ENCODE measurements at places on chromosomes 1 and 21. TPM values are rescaled to one million over a fixed set of nuclear protein-coding genes. Genes with fewer than 3 reads are reported as not detected.

- DNase-seq: no peak
- H3K27ac ChIP-seq: no peak overlapping the region
- no peaks in the 10 kb centered on the region for H3K36me3 ChIP-seq
- H3K27me3 ChIP-seq: no peaks in the 10 kb centered on the region
- no peak overlapping the region for H3K4me3 ChIP-seq
Observed at GRCh38 chr1:22598736-22599135, 35.4 kb downstream of the EPHA8 start.

- no peaks in the 10 kb centered on the region for H3K36me3 ChIP-seq
- H3K4me1 ChIP-seq: no peaks in the 10 kb centered on the region
Observed at GRCh38 chr21:27769763-27770162, 802.9 kb upstream of the ADAMTS5 start.

- no peaks in the 10 kb centered on the region for H3K27me3 ChIP-seq
- peaks cover 21% of the 10 kb centered on the region for H3K36me3 ChIP-seq
- peaks cover 10% of the 10 kb centered on the region for H3K4me1 ChIP-seq
- no peak within 1 kb of the TSS for H3K27ac ChIP-seq
Observed at GRCh38 chr1:11847667-11848372, at the start of gene NPPA. Gene NPPA, minus strand, starts transcription at chr1:11847783. Its CDS starts 99 bp downstream, at chr1:11847684.

GRCh38 chr1:201653883-201654282, 115.0 kb downstream of the NAV1 start:
- H3K27me3 ChIP-seq: no peaks in the 10 kb centered on the region
- no peak for DNase-seq
- no peaks in the 10 kb centered on the region for H3K36me3 ChIP-seq

- H3K36me3 ChIP-seq: peaks cover 8% of the 10 kb centered on the region
- no peaks in the 10 kb centered on the region for H3K4me1 ChIP-seq
- no peak overlapping the region for H3K4me3 ChIP-seq
- no peak for DNase-seq
- H3K27me3 ChIP-seq: no peaks in the 10 kb centered on the region
- no peak overlapping the region for H3K27ac ChIP-seq
Observed at GRCh38 chr1:247173431-247173830, 1.6 kb upstream of the ZNF124 start.

DNA sequence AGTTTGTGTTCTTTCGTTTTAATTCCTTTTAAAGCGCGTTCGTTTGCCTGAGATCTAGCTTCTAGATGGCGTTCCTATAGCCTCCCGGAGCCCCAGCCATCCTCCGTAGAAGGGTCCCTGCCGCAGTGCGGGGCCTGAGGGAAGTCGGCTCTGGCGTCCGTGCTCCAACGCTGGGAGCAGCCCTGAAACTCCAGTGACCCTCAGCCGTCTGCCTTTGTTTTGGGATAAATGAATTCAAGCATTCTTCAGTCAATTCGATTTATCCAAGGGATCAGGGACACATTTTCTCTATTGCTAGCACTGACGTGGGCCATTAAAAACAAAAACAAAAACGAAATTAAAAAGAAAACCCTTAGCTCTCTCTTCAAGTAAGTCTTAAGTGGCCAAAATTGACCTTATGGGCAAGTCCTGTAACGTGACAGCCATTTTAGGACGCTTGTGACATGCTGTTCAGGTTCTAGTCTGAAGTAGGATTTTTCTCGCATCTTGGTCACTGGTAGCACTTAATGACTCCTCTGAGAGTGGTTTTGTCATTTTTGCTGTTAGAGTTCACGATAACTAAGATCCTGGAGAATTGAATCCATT, 742 bp upstream of the HSPA13 start:
- H3K27ac ChIP-seq: peak overlapping the region; percentile 40
- DNase-seq: peak; percentile 73
- H3K27me3 ChIP-seq: no peaks in the 10 kb centered on the region
- H3K36me3 ChIP-seq: peaks cover 16% of the 10 kb centered on the region
- H3K4me1 ChIP-seq: peaks cover 37% of the 10 kb centered on the region
- H3K4me3 ChIP-seq: peak overlapping the region; percentile 81

GRCh38 chr21:38503583-38503982, 5.3 kb upstream of the ERG start:
- H3K36me3 ChIP-seq: no peaks in the 10 kb centered on the region
- H3K27me3 ChIP-seq: no peaks in the 10 kb centered on the region
- DNase-seq: no peak
- H3K27ac ChIP-seq: no peak overlapping the region
- no peaks in the 10 kb centered on the region for H3K4me1 ChIP-seq

GRCh38 chr1:107195476-107195875, 54.6 kb downstream of the NTNG1 start:
- no peak overlapping the region for H3K27ac ChIP-seq
- no peaks in the 10 kb centered on the region for H3K36me3 ChIP-seq

DNA sequence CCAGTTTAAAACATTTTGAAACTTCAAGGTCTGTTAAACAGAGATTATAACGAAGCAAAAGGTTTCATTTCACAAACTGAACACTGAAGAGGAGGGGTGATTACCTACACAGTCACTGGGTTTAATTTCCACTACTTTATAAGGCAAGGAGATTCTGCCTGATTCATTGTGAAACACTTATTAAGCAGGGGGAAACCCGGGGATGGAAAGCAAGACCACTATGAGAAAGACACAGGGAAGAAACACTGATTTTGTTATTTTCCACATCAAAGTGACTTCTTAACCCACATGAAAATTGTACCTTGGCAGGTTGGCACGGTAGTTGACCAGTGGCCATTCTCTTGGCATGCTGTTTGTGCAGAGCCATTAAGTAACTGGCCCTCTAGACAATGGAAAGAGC, 8.1 kb upstream of the F5 start:
- H3K27me3 ChIP-seq: no peaks in the 10 kb centered on the region
- no peak overlapping the region for H3K4me3 ChIP-seq
- DNase-seq: no peak

GRCh38 chr1:63739452-63739851, 34.4 kb upstream of the ROR1 start:
- H3K4me3 ChIP-seq: no peak overlapping the region
- H3K27me3 ChIP-seq: no peaks in the 10 kb centered on the region
- H3K36me3 ChIP-seq: no peaks in the 10 kb centered on the region
- no peaks in the 10 kb centered on the region for H3K4me1 ChIP-seq
- DNase-seq: no peak
- no peak overlapping the region for H3K27ac ChIP-seq

DNA sequence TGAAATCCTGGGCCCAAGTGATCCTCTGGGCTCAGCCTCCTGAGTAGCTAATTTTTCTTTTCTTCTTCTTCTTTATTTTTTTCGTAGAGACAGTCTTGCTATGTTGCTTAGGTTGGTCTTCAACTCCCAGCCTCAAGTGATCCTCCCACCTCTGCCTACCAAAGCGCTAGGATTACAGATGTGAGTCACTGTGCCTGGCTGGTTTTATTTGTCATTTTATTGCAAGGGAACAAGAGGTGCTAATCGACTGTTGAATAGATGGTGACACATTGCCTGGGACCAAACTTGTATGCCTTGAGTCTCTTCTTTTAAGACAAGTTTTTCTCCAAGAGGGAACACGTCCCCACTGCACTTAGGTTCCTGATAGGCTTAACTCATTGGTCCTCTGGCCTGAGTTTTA, 20.0 kb upstream of the KLHDC8A start:
- H3K27ac ChIP-seq: no peak overlapping the region
- no peaks in the 10 kb centered on the region for H3K4me1 ChIP-seq
- H3K36me3 ChIP-seq: no peaks in the 10 kb centered on the region
- DNase-seq: no peak

- H3K27ac ChIP-seq: peak overlapping the region; percentile 98
- H3K4me1 ChIP-seq: peaks cover 37% of the 10 kb centered on the region
- peak overlapping the region; percentile 42 for H3K4me3 ChIP-seq
- H3K27me3 ChIP-seq: no peaks in the 10 kb centered on the region
- DNase-seq: peak; percentile 91
Observed at GRCh38 chr1:62800825-62801306, 16.9 kb downstream of the ATG4C start.

DNA sequence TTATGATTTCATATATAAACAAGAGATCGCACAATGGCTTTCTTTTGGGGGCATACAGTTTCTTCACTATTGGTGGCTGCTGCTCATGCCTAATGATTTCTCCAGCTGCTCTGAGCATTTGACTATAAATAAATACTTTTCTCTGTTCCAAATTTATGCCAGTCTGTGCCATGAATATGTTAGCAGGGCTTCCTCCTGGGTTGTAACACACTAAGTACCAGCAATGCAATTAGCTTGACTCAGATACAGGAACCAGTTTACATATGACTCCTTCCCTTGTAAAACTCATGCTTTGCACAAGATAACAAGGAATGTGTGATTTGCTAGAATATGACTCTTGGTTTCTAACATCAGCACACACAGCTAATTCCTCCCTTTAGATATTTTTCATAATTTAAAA, 1629.7 kb downstream of the NCAM2 start:
- DNase-seq: no peak
- H3K36me3 ChIP-seq: no peaks in the 10 kb centered on the region
- H3K4me1 ChIP-seq: no peaks in the 10 kb centered on the region
- no peak overlapping the region for H3K27ac ChIP-seq
- H3K27me3 ChIP-seq: no peaks in the 10 kb centered on the region

DNA sequence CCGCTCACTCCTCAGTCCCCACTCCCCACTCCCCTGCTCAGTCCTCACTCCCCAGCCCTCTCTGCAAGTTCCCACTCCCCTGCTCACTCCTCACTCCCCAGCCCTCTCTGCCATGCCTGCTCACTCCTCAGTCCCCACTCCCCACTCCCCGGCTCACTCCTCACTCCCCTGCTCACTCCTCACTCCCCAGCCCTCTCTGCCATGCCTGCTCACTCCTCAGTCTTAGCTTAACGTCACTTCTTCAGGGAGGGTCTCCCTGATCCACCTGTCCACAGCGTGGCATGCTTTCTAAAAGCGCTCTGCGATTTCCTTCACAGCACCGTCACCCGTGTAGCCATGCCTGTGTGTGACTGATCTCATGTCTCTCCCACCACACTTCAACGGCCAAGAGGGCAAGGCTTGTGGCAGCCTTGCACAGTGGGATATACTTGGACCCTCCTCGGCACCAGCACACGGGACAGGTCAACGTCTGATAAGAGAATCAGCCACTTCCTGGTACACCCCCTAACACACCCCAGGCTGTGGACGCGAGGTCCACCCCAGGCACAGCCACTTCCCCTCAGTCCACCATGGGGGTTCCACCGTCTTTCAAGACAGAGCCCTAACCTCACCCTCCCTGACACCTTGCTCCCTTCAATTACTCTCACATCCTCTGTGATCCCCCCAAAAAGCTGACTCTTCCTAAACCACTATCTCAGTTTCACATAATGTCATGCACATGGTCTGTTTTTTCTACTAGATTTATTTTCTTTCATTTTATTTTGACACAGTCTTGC, 14.0 kb downstream of the PRDM15 start:
- H3K27ac ChIP-seq: no peak overlapping the region
- no peak for DNase-seq
- peaks cover 79% of the 10 kb centered on the region for H3K4me1 ChIP-seq
- no peak overlapping the region for H3K4me3 ChIP-seq
- H3K36me3 ChIP-seq: no peaks in the 10 kb centered on the region

DNA sequence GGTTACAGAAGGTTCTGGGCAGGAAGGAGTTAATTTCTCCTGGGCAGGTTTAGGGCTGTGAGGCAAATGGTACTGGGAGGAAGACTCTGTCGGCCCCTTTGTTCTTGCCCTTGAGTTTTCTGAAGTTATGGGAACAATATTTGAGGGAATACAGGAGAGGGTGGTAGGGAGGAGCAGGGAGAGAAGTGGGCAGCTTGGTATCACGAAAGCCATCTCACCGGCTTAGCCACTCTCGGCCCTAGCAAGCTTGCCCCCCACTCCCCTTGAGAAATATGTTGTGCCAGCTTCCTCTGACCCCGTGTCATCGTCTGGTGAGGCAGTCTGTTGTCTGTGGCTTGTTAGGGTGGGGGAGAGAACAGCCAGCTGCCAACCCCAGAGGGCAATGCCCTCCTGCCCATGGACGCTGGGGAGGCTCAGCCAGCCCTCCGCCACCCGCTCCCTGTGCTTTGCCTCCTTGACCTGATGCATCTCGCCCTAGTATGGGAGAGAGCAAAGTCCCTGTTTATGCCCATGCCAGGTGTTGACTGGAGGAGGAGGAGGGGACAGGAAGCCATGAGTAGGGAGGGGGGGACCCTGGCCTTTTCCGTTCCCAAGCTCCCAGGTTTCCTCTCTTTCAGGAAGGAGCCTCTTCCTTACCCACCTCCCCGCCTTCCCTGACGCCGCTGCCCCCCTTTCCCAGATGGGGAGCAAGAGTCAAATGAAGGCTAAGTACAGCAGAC, 1.2 kb downstream of the EFNA1 start:
- peaks cover 21% of the 10 kb centered on the region for H3K4me1 ChIP-seq
- no peaks in the 10 kb centered on the region for H3K36me3 ChIP-seq
- no peaks in the 10 kb centered on the region for H3K27me3 ChIP-seq

DNA sequence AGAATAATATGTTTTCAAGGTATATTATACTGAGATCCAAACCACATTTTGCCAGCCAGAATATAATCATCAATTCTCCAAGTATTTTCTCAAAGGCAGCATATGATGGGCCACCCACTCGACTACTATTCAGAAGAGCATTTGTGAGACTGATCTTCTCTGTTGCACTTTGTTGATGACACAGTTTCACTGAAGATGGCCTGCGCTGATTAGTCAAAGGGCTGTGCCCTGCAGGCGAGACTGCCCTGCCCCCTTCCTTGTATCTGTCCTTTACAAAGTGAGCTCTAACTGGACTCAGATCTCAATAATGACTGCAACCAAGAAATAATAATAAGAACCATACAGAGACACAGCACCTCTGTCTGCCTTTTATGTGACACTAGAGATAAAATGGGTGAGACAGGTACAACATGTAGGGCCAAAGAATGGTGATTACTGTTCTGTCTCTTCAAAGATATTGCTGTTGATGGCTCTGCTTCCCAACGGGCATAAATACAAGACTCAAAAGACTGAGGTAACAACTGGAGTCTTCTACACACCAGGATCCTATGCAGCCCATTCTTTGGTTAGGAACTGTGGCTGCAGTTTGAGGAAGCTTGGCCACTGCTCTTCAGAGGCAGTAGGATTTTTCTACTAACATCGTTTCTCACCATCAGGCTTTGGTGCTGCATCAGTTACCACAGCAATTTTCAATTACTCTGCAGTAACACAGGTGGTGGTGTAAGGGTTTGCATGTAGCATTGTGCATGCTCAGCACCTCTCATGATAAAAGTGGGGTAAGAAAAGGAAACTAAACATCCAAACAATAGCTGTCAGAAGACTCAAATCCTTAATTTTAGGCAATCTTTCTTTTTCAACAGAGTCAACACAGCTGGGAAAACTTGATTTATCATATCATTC, 481.1 kb downstream of the PTBP2 start:
- DNase-seq: no peak
- no peak overlapping the region for H3K27ac ChIP-seq
- no peaks in the 10 kb centered on the region for H3K27me3 ChIP-seq
- H3K4me1 ChIP-seq: peaks cover 3% of the 10 kb centered on the region
- no peaks in the 10 kb centered on the region for H3K36me3 ChIP-seq

GRCh38 chr21:36199021-36199420, 42.4 kb downstream of the DOP1B start:
- H3K4me1 ChIP-seq: no peaks in the 10 kb centered on the region
- no peak for DNase-seq
- H3K4me3 ChIP-seq: no peak overlapping the region
- no peak overlapping the region for H3K27ac ChIP-seq
- H3K27me3 ChIP-seq: no peaks in the 10 kb centered on the region
- no peaks in the 10 kb centered on the region for H3K36me3 ChIP-seq

CHRNB2 gene
- total RNA-seq: 0.29 TPM

CD160 gene
- not detected for total RNA-seq

GJA8 gene
- total RNA-seq: not detected

PITHD1 gene
- 35.6 TPM for total RNA-seq

ADORA3 gene
- total RNA-seq: not detected

CFAP74 gene
- total RNA-seq: not detected

All from Karpas-422 (cell line).